ENCODE measurements at places on chromosomes 1 and 21. TPM values are rescaled to one million over a fixed set of nuclear protein-coding genes. Genes with fewer than 3 reads are reported as not detected.

DNA sequence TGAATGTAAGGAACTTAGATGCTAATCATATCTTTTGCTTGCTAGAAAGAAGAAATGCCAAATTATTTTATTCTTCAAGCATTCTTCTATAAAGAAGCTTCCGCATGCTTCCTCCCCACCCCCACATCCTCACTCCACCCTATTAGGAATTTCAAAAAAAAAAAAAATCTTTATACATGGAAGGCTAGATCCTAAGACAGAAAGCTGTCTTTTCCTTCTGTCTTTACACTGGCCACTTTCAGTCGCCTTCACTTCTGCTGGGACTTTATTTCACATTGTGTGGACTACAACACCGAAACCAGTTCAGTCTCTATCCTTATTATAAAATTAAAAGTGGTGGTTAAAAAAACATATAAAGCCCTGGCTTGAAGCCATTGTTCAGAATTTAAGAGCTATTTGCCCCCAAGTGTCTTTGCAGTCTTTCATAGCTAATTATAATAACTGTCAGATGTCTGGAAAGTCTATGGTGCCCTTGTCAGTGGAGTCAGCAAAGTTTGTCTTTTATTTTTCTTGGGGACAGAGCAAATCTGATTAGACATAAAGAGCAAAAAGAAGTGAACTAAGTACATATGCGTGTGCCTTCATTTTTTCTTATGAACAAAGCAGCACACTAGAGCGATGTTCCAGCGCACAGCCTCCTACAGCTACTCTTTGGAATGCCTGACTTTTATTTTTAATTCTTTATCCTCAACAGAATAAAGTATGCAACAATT lies 297.7 kb downstream of the PTPRC start:
- no peak for DNase-seq

DNA sequence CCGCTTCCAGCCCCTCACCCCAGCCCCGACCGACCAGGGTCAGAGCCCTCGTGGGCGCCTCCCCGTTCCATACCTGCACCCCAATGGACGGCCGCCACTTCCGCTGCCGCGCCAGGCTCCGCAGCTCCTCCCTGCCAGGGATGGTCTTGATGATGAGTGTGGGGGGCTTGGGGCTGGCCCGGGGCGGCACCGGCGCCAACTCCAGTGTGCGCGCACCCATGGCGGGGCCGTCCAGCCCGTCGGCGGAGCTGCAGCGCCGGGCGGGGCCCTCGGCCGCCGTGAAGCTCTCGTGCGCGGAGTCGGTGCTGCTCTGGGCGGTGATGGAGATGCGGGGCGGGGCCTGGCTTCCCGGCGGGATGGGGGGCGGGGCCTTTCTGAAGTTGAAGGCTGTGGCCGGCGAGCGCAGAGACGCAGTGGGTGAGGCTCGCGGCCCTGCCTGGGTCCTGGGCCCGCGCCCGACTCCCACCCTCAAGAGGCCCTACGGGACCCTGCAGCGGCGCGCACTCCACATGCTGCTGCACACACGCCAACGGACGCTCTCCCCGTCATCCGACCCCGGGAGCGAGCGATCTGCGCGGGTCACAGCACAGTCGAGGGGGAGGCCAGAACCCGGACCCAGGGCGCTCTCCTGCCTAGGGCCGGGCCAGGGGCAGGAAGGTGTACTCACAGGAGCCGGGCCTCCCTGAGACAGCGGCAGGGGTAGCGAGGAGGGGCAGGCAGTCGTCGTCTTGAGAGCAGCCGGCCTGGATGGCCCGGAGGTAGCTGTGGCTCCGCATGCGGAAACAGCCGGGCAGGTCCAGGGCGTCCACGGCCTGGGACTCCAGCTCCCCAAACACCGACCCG lies 26.1 kb upstream of the SMIM12 start:
- DNase-seq, result no peak

DNA sequence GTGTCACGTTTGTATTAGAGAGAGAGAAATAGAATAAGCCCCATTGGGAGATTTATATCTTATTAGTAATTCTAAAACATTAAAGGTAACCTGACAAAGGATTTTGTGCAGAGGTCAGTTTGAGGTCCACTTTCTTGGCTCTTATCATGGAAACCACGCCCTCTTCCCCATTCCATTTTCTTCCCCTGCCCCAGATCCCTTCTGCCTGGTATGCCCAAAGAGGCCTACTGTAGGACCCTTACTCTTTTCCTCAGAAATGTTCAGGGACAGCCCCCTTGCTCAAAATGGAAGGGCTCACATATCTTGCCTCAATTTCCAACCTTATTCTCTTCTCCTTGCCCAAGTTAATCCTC lies 9.6 kb downstream of the CCDC185 start:
- no peak for DNase-seq

- DNase-seq, result no peak
Measured at GRCh38 chr1:2215329-2215728, 12.8 kb upstream of the SKI start.

DNA sequence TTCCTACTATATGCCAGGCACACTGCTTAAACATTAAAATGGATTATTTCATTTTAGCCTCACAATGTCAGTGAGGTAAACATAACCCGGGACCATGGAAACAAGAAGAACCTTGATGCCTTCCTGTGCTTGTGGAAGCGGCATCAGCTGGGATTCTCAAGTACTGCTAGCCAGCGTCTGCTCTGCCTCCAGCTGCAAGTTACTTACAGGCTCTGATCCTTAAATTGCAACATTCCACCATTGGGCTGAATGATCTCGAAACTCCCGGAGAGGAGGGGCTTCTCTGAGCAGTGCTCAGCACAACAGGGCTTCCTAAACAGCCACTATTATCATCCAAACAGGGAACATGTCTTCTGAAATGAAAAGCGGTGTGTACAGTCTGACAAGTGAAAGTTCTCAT lies 6.7 kb upstream of the MAN1C1 start:
- DNase-seq, result no peak

Gene HJV
- not detected for total RNA-seq

Gene ARHGAP30
- 4.0 TPM for total RNA-seq
